Fibroblast of skin of left biceps (primary cell): ENCODE measurements at places on chromosomes 1 and 21.
A peak's percentile ranks its signal among the peaks of the same experiment; 100 is the strongest.

DNA sequence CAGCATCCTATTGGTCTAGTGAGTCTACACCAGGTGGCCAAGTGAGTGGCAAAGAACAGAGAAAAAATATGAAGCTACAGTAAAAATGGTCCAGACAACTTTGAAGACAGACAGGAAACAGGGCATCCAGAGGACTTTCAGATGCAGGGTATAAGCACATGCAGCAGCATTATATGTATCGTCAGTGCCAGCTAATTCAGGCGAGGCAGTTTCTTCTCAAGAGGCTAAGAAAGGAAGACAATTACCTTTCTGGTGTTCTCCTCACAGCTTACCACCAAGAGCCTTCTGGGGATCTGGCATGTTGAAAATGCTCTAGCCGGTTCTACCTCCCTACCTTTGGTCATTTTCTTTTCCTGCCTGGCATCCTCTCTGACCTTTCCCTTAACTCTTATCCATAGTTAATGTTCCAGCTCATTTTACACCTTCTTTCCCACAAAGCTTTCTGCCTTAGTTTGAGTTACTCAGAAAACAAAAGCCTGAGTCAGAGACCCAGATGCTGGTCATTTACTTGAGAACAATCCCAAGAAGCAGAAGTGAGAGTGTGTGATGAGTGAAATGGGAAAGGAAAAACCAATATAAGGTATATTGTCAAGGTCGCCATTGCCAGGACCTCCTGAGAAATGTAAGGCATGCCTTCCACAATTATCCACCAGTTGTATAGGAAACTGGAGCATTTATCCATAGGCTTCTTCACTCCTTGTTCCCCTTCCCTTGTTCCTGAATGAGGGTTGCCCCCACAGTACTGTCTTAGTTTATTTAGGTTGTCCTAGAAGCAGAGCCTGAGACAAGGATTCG lies 444.1 kb downstream of the PLPP3 start:
- DNase-seq: no peak

GRCh38 chr1:22121421-22121911 lies 21.4 kb downstream of the WNT4 start:
- DNase-seq: no peak

DNA sequence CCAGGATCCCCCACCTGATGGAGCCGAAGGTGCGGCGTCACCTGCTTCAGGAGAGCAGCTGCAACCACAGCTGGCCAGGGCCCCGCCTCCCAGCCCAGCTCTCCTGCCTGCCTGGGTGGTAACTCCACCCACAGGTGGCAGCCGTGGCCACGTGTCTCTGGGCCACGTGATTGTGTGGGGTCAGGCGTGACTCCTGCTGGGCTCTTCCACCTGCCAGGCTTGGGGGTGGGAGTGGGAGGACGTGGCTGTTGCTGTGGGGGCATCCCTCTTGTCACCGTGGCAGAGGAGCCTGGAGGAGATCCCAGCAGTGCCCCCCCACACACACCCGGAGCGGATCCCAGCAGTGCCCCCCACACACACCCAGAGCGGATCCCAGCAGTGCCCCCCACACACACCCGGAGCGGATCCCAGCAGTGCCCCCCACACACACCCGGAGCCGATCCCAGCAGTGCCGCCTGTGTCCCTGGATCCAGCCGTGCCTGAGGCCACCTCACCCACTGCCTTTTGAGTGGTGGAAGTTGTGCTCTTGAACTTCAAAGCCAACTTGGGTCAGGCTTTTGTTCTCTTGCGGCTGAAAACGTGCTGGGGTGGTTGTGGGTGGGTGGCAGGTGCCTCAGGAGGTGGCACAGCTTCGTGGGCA lies 32.2 kb downstream of the POFUT2 start:
- DNase-seq: no peak

- DNase-seq: no peak
These were observed 390.9 kb downstream of the PBX1 start for GRCh38 chr1:164949771-164950471.

GRCh38 chr1:227823537-227823936 lies 8.1 kb downstream of the PRSS38 start:
- no peak for DNase-seq

GRCh38 chr1:70440642-70441391 lies 29.7 kb downstream of the CTH start:
- DNase-seq: no peak

GRCh38 chr1:204362984-204363334 lies 3.2 kb upstream of the PLEKHA6 start:
- no peak for DNase-seq

DNA sequence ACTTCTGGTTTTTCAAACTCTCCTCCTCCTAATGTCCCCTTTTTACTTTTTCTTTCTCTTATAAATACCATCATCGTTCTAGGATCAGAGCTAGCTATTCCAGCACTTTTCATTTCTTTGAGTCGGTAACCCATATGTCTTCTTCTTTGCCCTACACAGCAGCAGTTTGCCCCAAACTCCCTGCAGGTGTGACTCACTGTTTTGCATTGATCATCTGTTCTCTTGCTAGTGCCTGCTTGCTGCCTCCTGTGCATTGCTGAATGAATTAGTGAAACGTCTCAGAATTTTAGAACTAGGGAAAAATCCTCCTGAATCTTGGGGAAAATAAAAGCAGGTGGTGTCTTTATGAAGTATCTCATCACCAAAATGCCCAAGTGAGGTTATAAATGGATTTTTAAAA lies 21.7 kb downstream of the KCNK2 start:
- DNase-seq: no peak

DNA sequence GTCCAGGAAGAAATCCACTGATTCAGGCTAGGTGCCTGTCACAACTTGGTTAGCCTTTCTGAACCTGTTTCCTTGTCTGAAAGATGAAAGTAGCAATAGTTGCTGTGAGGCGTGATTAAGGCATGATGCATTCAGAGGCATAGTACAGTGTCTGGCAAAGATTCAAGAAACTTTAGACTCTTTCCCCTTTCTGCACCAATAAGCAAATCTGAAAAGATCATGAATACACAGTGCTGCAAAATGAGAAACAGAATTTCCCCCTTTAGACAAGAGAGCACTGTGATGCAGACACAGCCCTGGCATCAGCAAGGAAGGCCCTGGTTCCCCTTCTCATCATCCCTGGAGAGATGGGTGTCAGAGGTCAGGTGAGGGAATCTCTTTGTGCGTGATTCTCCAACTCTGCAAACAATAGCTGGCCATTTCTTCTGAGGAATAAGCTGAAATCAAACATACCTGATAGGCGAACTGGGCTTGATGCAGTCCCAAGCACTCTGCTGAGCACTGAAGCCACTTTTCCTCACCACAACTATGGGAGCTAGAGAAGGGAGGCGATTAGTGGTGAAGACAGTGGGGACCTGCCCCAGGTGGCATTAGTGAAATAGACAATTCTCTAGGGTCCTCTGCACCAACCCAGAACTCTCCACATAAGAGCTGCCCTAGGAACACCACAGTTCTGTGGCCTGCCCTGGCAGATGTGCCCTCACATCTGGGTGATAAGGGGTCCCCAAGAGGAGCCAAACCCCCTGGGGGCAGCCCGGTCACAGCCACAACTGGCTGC lies 41.7 kb downstream of the ITPKB start:
- peak; percentile 31 for DNase-seq

DNA sequence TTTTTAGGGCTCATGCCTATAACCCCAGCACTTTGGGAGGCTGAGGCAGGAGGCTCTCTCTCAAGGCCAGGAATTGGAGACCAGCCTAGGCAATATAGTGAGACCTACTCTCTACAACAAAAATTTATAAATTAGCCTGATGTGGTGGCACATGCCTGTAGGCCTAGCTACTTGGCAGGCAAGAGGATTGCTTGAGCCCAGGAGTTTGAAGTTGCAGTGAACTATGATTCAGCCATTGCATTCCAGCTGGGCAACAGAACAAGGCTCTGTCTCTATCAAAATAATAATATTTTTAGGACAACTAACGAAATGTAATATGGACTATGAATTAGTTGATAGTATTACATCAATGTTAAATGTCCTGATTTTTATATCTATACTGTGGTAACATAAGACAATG lies 68.8 kb upstream of the ARID1A start:
- DNase-seq: no peak

GRCh38 chr1:108072776-108073175 lies 107.8 kb upstream of the VAV3 start:
- DNase-seq: no peak

DNA sequence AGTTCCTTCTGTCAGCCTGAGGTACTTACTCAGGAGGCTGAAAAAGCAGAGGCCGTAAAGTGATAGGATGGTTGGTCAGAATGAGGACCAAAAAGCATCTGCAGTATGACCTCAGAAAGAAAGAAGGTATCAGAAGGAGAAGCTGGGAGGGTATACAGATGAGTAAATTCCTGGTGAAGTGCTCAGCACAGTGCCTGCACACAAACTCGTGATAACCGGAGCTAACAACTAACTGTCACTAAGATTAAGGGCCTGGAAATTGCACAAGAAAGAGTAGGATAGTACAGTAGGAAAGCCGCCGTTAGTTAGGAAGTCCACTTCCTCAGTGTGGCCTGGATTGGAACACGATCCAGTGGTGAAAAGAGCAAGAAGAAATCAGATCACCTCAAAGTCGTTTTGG lies 62.6 kb downstream of the VPS26C start:
- DNase-seq: no peak

GRCh38 chr21:32520875-32521735 lies 64.2 kb downstream of the TCP10L start:
- DNase-seq: peak; percentile 42

DNA sequence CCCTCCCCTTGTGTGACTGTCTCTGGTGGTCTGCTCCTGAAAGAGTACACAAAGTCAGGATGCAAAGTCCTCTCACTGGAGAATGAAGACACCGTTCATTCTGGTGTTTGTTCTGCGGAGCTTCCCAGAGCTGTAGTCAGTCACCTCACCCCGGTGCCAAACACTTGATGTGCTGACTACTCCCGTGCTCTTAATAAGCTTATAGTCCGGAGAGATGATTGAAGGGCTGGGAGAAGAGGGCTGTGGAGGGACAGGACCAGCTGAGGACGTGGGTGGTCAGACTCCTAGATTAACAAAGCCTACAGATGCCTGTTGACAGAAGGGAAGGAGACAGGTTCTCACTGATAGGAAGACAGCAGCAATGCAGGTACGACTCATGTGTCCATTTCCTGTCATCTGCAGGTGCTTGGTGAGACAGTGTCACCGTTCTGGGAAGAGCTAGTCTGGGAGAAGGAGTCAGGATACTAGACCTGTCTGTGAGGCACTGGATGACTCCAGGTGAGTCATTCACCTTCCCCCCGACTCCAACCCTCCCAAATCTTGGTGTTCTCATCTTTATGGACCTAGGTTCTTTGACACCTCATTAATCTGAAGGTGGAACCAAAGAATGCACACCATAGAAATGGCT lies 40.4 kb upstream of the LRRN2 start:
- no peak for DNase-seq

GRCh38 chr1:234655328-234656069 lies 45.5 kb upstream of the IRF2BP2 start:
- DNase-seq: no peak

- DNase-seq: no peak
These were observed 238.4 kb downstream of the NPHP4 start for GRCh38 chr1:5753549-5754421.

DNA sequence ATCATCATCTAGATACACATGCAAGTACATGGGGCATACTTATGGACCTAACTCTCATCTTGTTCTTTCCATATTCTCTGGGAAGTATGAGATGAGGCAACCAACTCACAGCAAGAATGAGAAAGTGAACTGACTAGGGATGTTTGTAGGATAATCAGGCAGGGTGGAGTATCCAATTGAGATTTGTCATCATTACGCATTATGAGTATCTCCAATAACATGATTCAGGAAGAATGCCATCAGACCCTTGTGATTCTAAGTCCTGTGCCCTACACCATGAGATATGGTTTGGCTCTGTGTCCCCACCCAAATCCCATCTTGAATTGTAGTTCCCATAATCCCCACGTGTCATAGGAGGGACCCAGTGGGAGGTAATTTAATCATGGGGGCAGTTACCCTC lies 154.0 kb downstream of the SLC30A10 start:
- DNase-seq: no peak
